Retinal pigment epithelial cell (primary cell): ENCODE measurements at places on chromosomes 16 and 17.

DNA sequence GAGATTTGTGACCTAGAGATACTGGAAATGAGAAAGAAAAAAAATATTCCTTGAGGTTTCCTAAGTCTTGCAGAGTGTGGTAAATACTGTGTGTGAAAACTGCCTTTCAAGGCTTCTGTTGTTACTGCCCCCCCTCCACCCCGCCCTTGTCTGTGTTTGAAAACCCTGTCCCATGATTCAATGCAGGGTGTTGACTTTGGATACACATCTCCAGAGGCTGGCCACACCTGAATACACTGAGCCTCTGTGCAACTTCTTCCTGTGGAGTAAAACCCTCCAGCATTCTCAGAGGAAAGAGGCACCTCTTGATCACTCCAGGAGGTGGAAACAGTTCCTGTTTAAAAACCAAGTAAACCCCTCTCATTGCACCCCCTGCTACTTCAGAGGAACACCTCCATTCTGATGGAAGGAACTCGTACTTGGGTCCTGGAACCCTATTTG lies 123.0 kb upstream of the CACNG5 start:
- DNase-seq = no peak

GRCh38 chr17:48722201-48722907 lies at the start of gene PRAC1:
PRAC1 (minus strand) TSS chr17:48722518; CDS start chr17:48722392, 126 bp downstream.
- no peak for DNase-seq

DNA sequence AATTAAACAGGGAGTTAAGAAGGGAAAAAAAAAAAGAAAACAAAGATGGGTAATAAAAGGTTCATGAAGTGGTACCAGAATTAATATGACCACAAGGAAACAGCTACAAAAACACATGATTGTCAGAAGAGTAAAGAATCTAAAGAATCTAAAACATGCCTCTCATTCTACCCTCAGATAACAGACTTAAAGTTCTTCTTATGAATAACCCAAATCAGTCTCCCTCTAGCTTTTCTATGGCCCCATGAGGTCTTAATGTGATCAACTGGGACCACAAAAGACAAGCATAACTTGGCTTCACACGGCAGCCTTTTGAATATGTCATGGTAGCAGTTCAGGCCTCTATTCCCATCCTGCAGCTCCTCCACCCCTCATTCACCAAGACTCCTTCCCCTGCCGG lies 6.9 kb downstream of the MYH10 start:
- no peak for DNase-seq

DNA sequence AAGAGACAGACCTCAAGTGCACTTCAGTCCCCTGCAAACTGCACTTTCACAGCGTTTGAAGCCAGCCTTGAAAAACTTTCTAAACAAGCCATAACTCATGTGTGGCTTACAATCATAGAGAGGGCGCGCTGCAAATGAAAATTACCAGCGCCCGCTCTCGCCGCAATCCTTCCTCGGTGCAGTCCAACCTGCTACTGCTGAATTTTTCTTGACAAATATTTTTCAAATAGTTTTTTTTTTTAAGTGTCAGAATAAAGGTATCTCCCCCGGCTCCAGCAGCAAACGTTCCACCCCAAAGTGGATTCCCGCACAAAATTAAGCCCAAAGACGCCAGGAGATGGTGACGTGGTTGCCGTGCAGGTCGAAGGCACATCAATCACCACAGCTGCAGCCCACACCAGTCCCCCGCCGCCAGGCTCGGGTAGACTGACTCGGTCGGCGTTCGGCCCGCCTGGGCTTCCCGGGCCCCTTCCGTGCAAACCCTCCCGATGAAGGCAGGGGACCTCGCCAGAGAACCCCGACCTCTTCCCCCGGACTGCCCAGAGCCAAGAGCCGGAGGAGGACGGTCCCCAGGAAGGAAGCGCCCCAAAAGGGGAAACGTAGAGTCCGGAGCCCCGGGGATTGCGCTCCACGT lies 630 bp downstream of the GRB2 start:
- no peak for DNase-seq

DNA sequence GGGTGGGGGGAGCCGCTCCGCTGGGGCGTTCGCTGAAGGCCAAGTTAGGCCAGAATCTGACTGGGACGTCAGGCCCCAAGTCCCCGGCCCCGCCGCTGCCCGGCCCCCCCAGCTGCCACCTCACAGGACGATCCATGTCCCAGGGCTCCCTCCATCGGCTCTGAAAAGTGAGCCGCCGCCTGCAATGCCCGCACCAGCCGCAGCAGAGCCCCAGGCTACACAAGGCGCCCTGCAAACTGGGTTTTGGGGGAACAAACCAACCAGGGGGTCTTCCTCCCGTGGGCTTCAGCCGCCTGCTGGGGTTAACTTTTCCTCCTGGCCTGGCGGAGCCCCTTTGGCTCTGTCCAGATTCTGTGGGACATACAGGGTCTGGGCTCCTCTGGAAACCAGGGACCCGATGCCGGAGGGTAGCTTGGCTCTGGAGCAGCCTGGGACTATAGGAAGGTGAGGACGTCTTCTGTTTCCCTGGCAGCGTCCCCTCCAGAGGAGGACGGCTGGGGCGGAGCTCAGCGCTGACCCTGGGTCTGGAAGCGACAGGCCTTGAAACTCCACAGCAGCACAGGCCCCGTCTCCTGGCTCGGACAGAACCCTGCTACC lies 835 bp downstream of the NME4 start:
- DNase-seq = no peak

DNA sequence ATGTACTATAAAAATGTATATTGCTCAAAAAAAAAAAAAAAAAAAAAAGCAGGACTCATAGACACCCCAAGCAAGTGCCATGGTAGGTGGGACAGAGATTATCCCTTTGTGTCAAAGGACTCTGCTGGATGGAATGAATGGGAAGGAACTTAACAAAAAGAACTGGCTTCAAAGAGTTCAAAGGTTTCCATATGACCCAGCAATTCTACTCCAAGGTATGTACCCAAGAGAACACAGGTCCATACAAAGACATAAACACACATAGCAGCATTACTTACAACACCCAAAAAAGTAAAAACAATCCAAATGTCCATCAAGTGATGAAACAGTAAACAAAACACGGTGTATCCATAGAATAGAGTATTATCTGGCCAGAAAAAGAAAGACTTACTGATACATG lies 255.2 kb downstream of the SLC39A11 start:
- DNase-seq = no peak

DNA sequence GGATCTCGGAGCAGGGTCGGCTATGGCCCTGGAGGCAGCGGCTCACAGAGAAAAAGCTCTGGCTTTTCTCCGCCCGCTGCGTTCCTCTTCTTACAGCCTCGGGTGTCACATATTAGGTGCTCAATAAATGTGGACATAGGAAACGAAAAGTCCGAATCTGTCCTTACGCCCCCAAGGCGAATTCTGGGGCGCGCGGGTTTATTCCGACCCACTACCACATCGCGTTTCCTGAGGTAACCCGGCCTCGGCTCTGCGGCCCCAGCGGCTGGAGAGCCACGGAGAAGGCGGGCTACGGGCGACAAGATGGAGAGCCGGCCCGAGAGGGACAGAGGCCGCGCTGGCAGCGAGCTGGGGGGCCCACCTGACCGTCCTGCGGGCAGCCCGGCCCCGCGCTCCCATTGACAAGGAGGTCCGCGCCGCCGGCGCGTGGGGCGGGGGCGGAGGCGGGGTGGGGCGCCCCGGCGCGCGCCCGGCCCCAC lies 573 bp upstream of the GNAO1 start:
- DNase-seq = no peak

DNA sequence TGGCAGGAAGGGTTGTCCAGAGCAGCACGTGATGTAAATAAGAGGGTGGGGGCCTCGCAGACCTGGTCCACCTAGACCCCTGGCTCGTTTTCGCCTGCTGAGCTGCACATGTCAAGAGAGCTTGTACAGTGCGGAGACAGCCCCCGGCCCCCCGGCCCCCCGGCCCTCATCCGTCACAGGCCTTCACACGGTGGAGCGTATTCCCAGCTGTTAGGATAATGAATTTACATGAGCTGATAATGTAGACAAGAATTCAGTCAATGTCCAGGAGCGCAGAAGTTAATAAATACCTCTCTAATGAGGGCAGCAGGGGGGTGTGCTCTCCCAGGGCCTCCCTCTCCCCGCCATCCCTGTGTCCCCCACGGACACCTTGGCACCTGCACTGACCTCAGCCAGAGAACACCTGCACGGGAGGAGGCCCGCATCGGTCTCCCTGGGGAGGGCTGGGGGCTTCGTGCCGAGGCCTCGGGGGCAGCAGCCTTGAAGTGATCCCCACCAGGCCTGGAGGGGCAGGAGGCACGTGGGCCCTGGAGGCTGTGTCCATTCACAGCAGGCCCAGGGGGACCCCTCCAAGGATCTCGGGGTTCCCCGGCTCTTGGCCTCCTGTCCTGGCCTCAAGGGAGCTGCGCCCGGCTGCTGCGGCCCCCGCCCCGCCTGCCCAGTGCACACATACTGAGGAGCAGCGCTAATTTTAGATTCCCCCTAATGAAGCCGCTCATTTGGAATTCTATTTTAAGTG lies 14.6 kb downstream of the GSE1 start:
- no peak for DNase-seq
